Activated T-helper 1 cell treated with anti-CD3 and anti-CD28 coated beads, Interleukin-12 subunit alpha, Interleukin-12 subunit beta, Interleukin-2, Interleukin-4 antibody, amounts not matched to agents 30 ng/mL and 10 ng/mL and 1 ng/mL, durations not matched to agents 14 hours and 24 hours and 36 hours (primary cell): ENCODE measurements at places on chromosomes 3 and 15.

DNA sequence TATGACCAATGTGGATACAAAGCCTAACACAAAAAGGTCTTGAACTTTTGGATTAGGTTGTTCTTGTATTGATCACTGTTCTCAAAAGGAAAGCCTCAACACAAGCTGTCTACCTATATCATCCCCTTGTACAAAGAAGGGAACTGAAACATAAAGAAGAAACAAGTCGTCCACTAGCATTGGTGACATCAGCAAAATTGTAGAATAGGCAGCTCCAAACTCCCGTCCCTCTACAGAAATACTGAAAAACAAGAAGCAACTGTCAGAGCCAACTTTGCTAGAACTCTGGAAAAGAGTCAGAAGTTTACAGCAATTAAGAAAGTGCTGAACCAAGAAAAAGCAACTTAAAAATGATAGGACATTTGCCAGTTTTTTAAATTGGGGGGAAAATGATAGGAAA is 7.5 kb upstream of the NR1I2 start:
- DNase-seq: no peak

DNA sequence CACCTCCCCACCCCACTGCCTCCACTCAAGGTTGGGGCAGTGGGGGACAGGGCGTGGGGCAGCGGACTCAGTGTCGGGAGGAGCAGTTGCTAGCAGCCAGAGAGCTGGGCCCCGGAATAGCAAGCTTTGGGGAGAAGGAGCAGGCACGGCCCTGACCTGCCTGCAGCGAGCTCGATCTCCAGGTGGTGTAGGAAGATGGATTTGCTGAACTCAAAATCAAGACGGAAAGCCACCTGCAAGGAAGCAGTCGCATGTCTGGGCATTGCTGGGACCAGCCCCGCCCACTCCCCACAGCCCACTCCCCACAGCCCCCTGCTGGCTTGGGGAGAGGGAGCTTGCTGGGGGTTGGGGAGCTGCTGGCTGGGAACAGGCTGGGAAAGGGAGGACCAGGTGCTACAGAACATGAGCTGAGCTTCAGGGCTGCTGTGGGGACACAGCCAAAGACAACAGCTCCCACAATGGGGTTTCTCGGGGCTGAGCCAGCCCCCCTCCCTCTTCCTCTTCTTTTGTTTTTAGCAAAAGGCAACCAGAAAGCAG is 38.0 kb downstream of the FEM1B start:
- DNase-seq: no peak

- DNase-seq: peak; percentile 75
Observed at GRCh38 chr3:128845778-128846485, 33.5 kb upstream of the ACAD9 start.

- DNase-seq: no peak
Observed at GRCh38 chr15:67107014-67107812, 41.8 kb downstream of the SMAD3 start.

- DNase-seq: no peak
Observed at GRCh38 chr3:33186524-33187367, 31.9 kb downstream of the SUSD5 start.

GRCh38 chr3:76349715-76350480 is 564.5 kb upstream of the ZNF717 start:
- DNase-seq: no peak

DNA sequence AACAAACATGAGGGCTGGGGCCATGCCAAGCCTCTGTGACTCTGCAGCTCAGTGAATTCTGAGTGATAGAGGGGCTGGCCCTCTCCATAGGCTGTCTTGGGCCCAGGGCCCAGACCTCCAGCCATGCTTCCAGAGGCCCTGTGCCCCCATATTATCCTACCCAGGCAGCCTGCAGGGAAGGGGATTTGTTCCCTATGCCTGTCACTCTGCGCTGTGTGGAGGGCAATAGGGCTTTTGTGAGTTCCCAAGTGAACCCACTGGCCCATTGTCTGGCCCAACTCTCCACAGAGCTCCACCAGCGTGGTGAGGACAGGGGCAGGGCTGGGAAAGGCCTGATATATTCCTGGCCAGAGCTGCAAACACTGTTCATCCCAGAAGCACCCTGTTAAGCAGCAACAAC is 113.2 kb downstream of the EPHB1 start:
- DNase-seq: no peak

- DNase-seq: no peak
Observed at GRCh38 chr3:64008487-64009351, 14.6 kb downstream of the PSMD6 start.

DNA sequence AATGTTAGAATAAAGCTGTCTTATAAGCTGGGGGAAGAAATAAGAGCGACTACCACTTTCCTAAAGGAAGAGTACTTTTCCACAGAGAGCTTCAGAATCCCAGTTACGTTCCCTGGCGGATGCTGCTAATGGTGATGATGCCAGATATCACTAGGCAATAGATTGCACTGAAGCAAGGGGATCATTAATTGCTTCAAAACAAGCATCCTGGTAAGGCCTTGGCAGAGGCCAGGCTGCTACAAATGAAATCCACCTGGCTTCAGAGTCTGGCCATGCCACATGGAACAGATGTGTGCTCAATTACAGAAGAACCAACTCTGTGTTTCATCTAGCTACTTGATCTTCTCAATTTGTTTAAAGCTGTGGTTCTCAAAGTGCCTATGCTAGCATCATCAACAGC is 129.2 kb upstream of the IL12A start:
- DNase-seq: no peak
